Glomerular endothelial cell (primary cell): ENCODE measurements at places on chromosomes 11 and 22.

GRCh38 chr11:8098361-8098760 lies 17.4 kb downstream of the TUB start:
- no peak for DNase-seq

- DNase-seq, result no peak
Observed at GRCh38 chr11:106400949-106401570, 323.6 kb downstream of the AASDHPPT start.

DNA sequence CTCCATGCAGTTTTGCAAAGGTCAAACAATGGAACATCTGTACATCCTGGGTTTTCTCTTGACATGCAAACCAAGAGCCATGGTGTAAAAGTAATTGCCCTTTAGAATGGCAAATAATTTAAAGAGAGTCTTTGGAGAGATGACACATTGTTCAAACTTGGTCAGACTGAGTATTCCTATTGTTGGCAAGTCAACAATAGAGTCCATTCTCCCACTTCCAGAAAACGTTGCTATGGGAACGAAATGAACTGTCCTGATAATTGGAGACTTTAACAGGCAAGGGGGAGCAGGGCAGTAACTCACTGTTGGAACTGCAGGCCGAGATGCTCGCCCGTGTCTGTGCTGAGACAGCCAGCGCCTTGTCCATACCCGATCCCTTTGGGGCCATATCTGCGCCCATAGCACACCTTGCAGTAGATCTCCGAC lies 13.9 kb downstream of the CSRP3 start:
- no peak for DNase-seq

DNA sequence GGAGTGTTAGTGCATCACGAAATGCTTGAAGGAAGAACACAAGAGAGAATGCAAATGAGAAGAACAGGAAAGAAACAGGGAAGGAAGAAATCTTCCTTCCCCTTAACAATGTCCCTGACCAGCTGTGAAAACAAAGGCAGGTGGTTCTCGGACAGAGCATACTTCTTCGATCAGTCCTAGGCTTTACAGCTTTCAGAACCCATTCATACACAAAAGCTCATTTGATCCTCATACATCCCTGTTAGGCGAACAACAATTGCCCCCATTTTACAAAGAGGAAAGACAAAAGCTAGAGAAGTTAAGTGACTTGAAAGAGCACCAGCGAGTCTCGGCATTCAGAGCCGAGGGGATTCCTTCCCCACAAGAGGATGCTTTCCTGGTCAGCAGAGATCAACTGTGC lies 57.2 kb upstream of the LRRC55 start:
- no peak for DNase-seq
